8988T (cell line): ENCODE measurements at places on chromosomes 7 and 10.

- DNase-seq: no peak
These were observed 30.4 kb upstream of the ADD3 start for GRCh38 chr10:109977382-109977806.

DNA sequence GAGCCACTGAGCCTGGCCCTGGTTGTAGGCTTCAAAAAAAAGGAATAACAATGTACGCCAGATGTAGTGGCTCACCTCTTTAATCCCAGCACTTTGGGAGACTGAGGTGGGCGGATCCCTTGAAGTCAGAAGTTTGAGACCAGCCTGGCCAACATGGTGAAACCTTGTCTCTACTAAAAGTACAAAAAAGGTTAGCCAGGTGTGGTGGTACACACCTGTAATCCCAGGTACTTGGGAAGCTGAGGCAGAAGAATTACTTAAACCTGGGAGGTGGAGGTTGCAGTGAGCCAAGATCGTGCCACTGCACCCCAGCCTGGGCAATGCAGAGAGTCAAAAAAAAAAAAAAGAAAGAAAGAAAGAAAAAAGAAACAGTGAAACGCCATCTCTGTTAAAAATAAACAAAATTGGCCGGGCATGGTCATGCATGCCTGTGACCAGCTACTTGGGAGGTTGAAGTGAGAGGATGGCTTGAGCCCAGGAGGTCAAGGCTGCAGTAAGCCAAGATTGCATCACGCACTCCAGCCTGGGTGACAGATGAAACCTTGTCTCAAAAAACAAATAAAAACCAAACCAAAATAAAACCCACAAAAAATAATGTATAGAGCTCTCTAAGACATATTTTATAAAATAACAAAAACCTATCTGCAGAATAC, 4.7 kb upstream of the KLHDC10 start:
- no peak for DNase-seq

DNA sequence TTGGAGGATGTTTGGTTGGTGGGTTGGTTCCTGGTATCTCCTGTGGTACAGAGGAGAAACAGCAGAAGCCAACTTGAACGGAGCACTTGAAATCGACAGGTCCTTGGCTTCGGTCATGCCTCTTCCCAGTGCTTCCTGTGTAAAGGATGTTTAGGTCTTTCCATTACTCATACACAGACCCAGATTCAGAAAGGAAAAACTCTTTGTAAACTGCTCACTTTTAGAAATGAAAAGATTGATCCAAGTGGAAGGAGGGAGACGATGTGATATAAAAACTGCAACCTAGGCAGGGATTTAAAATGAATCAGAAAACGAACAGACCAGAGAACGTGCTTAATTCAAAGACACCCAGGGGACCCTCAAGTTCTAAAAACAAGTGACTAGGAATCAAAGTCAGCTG, 338.4 kb downstream of the GALNT17 start:
- DNase-seq: no peak

- peak; percentile 37 for DNase-seq
These were observed 23.1 kb upstream of the ST7 start for GRCh38 chr7:116929914-116930913.

GRCh38 chr7:51316666-51317581, at the start of gene COBL:
COBL (minus strand) TSS chr7:51316809; CDS start chr7:51316633, 176 bp downstream.
- peak; percentile 43 for DNase-seq

- no peak for DNase-seq
These were observed 22.2 kb downstream of the FRMPD2 start for GRCh38 chr10:48252354-48252650.
